Sciatic nerve (tissue), 2 donors: ENCODE measurements at places on chromosomes 1 and 21.

DNA sequence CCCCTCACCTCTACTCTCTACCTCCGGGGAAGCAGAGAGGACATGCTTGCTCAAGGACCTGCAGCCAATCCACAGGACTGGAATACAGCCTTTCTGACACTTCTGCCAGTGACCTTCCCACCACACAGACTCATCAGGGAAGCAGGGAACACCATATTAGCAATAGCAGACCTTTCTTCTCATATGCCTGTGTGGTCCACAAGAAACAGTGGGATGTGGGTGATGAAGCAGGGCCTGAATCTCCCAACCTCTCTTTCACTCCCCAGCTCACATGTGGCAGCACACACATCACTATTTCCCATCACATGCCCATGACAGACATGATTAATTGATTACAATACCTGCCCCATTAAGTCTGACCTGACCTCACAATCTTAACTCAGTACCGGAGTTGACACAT is 695.1 kb downstream of the MATN1 start:
- DNase-seq: no peak

DNA sequence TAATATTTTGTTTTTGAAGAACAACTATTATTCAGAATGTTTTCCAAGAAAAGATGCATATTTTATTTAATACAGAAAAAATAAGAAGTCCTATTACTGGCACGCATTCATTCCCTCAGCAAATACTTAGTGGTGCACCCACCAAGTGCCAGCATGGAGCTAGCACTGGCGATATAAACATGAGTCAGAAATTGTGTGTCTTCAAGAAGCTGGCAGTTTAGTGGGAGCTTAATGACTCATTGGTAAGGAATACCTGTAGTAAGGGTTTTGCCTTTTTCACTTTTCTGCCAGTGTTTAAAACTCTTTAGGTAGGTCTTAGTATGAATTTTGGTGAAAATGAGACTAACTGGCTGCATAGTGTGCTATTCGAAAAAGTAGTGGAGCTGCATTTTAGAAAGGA is 6.3 kb downstream of the MAGI3 start:
- DNase-seq: no peak

DNA sequence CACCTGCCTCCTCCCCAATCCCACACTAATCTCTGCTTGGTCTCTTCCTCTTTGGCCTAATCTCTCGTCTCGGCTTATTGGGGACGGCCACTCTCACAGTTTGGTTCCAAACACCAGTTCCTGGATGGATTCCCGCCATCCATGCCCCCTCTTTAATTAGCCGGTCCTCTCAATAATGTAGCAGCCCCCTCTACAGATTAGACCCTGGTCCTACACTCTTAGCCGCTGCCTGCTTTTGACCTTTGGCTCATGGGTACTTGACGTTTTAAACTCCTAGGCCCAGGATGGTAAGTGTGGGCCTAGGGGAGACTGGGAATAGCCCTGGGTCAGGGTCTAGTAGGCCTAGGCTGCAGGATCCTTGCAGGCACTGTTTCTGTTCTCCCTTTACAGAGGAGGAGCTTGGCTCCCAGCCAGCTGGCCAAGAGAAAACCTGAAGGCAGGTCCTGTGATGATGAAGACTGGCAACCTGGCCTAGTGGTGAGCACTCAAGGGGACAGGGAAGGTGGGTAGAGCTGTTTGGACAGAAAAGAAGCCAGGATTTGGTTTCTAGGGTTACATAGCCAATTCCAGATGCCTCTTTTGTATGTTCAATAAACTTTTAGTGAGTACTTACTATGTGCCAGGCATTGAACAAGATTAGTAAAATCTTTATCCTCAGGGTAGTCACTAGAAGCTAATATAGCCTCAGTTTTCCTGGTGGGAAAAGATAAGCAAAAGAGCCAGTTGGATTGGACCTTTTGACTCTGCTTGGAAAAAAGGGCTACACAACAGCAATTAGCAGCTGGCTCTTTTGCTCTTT is 758 bp downstream of the RAD54L start:
- peak; percentile 72 for DNase-seq

GRCh38 chr1:67626861-67627235 is 58.2 kb upstream of the GADD45A start:
- DNase-seq: no peak

- DNase-seq: no peak
Measured at GRCh38 chr1:203124011-203124410, 3.5 kb upstream of the ADORA1 start.

DNA sequence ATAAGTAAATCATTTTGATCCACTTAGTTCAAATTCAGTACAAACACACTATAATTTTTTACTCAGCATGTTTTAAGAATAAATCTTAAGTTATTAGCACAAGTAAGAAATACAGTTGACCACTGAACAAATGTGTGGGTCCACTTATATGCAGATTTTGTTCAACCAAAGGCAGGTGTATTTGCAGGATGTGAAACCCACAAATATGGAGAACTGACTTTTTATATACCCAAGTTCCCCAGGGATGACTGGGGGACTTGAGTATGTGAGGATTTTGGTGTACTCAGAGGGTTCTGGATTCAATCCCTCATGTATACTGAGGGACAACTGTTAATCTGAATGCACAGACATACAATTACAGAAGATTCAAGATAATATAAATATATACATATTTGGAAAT is 25.7 kb upstream of the ERICH3 start:
- no peak for DNase-seq

- DNase-seq: no peak
Measured at GRCh38 chr1:29172415-29172939, 9.2 kb downstream of the SRSF4 start.

- DNase-seq: no peak
Measured at GRCh38 chr1:24932284-24932683, 2.2 kb upstream of the RUNX3 start.

- DNase-seq: peak; percentile 44
Measured at GRCh38 chr21:44533891-44534627, 5.9 kb downstream of the KRTAP10-1 start.

DNA sequence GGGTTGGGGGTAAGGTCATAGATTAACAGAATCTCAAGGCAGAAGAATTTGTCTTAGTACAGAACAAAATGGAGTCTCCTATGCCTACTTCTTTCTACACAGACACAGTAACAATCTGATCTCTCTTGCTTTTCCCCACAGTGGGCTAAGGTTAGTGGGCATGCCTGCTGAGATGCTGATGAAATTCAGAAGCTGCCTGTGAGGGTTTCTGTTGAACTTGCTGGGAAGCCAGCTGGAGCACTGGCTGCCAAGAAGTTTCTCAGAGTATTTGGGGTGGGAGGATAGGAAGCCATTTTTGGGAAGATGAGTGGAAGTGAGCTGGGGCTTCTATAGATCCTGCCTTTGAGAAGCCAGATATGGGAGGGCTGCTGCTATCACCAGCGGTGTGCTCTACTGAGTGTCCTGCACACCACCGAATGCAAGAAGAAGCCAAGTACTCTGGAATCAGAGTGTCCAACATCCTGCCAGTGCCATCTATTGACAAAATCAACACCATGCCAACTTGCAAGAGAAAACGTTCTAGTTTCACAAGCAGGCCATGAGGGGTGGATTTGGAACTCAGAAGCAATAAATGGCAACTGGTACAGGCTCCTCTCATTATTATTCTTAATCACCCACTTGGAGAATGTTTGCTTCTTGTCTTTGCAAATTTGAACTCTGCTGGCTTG is 102.7 kb downstream of the PTPRU start:
- DNase-seq: no peak

- DNase-seq: peak; percentile 68
Measured at GRCh38 chr1:20153000-20153418, 13.9 kb downstream of the PLA2G2F start.

DNA sequence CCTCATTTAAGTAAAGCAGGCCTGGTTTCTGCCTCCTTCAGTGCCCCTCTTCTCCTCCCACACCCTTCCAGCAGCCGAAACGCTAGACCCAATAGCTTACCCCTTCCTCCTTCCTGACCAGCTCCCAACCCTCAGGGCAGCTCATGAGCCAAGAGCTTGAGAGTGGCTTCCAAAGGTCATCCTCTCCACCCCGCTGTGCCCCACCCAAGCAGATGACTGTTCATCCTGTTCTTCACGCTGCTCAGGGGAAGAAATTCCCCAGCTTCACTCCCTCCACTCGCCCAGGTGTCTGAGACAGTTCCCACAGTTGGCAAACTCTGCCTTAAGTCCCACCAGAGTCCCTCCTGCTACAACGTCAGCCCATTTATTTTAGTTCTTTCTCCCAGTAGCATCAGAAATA is 23.4 kb downstream of the ARHGEF19 start:
- no peak for DNase-seq

DNA sequence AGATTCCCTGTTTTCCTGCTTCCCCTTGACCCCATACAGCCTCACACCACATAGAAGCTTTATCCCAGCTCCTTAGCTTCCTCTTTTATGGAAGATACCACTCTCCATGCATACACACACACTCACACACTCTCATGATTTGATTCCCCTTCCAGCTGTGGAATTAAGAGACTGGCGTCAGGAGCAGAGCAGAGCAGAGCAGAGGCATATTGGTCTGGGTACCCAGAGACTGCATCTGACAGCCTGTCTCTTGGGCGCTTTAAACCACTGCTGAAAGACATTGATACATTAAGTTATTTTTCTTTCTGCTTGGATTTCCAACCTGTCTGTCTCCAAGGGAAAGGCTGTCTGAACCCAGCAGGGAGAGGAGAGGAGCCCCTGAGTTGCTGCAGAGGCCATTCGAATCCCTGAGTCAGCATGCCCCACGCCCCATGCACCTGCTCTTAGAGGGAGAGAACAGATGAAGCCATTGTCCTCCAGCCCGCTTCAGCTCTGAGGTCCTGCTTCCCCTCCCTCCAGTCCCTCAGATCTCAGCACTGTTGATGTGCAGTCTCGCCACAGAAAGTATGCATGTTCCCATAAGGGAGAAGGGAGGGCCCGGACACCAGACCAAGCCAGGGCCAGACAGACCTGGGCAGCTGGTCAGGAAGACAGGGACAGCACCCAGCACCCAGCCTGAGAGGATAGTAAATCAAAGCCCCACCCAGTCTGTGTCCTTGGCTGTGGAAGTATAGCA is 66.7 kb upstream of the GJB5 start:
- DNase-seq: no peak
